SK-N-DZ (cell line): ENCODE measurements at places on chromosomes 5 and 9.

- no peak for DNase-seq
Observed at GRCh38 chr9:99851500-99851822, 29.8 kb downstream of the NR4A3 start.

DNA sequence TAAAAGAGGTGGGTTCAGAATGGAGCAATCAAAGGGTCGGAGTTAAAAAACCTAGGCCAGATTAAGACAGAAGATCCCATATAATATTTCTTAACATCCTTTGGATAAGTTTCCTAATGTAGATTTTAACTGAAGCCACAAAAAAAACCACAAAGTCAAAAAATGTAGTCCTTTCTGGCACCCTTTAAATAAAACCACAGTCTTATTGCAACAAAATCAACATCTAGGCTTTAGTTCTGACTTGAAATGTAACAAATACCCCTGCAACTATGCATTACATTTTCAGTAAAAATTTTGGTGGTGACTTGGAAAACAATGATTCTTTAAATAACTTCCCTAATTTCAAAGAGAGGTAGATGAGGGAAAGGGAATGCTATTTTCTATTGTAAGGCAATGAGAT is 109.2 kb downstream of the PSAT1 start:
- DNase-seq: no peak

- no peak for DNase-seq
Observed at GRCh38 chr5:97044052-97044451, 98.4 kb downstream of the LIX1 start.

DNA sequence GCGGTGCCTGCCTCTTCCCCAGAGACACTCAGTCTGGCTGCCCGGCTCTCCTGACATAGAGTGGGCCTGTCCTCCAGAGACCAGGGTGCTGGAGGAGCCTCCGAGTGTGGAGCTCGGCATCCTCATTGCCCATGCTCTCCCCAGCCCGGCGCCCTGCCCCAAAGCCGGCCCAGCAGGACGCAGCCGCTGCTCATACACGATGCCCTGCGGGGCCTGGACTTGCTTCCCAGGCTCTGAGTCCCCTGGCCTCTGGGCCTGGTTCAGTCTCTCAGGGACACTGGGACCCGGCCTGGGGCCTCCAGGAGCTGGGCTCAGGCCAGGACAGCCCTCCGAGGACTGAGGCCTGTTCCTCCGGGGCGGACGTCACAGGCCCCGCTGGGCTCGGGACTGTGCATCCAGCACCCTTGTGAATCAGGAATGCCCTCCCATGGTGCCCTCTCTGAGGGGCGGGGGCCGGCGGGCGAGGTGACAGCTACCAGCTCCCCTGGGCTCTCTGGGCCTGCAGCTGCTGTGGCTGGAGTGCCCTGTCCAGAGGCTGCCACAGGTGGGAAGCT is 23.2 kb downstream of the TPPP start:
- no peak for DNase-seq

- no peak for DNase-seq
Observed at GRCh38 chr5:75723378-75723777, 6.1 kb upstream of the POC5 start.

DNA sequence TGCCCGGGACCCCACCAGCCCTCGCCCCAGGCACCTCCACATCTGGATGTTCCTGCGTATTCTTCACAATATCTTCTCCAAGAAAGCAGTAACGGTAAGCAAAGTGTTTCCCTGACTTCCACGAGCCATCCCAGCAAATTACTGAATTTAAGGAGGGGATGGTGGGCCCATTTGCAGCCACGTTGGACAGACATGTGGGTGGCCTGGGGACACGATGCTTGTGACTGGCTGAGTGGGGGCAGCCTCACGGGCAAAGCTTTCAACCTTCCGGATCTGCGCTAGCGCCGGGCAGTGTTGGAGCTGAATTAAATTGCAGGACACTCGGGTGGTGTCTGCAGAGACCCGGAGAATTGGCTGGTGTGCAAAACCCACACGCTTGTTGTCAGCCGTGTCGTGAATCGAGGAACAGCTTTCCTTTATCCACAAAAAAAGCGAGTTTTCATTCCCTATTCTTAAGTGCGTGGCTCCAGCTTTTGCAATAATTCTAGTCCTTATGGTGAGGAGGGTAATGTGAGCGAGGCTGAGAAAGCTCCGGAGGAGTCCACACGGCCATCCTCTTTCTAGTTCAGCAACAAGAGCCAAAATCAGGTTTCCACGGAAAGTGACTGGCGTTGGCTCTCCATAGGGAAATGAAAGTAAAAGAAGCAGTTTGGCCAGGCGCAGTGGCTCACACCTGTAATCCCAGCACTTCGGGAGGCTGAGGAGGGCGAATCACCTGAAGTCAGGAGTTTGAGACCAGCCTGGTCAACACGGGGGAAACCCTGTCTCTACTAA is 17.5 kb upstream of the CLPTM1L start:
- no peak for DNase-seq

DNA sequence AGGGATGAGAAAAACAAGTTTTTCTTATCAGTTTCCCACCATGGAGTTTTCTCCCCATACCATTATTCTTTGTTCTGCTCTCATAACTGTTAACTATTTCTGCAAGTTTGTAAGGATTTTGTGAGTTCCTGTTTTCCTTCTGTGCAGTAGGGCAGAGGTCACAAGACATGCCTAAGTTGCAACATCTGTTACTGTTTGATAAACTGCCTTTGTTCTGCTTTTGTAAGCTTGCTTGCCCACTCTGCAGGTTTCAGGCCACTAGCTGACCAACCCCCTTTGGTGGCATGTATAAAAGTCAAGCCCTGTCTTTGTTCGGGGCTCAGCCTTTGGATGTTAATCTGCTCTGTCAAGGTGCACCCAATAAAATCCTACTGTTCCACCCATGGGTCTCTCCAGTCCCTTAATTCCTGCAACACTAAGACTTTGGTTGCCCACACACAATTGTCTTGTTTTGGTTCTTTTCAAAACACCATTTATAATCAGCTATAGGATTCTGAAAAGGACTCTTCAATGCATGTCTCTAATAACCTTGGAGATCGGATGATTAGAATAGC is 545.4 kb downstream of the CDH9 start:
- no peak for DNase-seq

DNA sequence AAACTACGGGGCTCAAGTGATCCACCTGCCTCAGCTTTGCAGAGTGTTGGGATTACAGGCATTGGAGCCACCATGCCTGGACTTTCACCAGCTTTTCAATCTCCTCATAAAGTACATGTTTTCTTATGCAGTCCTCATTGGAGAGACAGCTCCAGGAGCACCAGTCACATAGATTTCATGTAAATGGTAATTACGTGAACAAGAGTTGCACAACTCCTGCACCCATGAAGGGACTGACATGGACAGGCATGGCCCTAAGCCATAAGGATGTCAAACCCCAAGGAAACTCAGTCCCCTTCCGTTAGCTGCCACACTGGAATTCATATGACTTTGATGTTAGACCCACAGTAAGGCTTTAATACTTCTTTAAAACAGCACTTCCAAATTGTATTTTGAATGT is 7.6 kb upstream of the ADGRV1 start:
- DNase-seq: no peak

DNA sequence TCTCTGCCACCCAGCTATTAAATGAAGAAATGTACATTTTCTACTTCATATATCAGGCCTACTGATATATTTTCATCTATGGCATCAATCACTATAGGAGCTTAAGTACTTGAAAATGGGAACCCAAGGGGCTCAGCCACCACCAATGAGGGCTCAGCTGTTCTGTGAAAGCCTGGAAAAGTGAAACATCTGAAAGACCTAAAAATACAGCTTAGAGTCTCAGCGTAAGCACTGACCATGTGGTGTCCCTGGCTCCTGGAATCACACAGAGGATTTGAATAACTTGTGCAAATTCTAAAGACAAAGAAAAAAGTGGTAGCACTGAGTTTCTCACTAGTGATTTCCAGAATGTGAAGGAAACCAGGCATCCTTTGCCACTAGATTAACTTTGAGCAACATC is 64.5 kb downstream of the PTPRD start:
- no peak for DNase-seq

- no peak for DNase-seq
Observed at GRCh38 chr9:22813529-22813928, 366.9 kb downstream of the DMRTA1 start.

DNA sequence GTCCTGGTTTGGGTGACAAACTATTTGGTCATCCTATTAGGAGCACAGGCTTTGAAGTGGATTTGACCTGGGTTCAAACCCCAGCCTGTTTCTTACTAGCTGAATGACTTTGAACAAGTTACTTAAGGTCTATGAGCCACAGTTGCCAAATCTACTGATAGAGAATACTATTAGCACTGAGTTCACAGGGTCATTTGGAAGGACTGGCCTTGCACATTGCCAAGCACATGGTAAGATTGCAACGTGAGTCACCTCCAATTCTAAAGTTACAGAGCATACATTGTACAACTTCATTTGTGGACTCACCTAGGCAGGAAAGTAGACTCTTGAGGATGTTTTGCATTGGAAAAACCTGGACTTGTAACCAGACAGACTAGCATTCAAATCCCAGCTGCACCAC is 38.9 kb downstream of the MFAP3 start:
- DNase-seq: no peak

DNA sequence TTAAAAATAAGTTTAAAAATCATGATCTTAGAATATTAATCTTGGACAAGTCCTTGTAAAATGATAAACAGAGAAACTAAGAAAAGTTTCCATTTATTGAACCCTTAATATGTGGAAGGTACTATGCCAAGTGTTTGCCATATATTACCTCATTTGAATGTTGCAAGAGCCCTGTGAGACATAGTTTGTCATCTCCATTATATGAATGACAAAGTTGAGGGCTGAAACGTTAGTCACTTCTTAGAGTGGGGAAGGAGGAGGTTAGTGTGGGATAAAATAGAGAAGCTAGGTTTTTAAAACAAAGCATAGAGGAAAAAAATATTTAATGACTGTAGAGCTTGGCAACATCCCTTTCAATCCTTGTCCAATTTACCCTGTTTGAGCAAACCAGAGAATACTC is 2.0 kb downstream of the TNC start:
- DNase-seq: no peak

DNA sequence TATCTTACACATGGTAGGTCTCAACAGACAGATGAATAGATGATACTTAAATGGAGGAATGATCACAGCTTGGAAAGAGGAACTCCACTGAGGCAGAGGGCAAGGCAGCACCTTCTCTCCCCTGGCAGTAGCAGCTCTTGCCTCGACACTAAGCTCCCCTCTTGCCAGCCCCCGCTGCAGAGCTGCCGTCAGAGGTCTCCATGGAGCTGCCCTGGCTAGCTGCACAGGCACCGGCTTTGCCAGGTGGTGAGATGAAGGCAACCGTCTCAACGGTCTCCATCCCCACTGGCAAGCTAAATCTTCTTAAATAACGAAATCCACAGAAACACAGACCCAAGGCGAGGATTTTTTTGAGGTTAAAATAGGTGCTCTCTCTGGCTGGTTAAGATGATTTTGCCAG is 81.2 kb downstream of the CRB2 start:
- no peak for DNase-seq

GRCh38 chr9:121574774-121575519 is 75.3 kb upstream of the GGTA1 start:
- DNase-seq: peak; percentile 67
